ENCODE measurements at places on chromosomes 7 and 10.

DNA sequence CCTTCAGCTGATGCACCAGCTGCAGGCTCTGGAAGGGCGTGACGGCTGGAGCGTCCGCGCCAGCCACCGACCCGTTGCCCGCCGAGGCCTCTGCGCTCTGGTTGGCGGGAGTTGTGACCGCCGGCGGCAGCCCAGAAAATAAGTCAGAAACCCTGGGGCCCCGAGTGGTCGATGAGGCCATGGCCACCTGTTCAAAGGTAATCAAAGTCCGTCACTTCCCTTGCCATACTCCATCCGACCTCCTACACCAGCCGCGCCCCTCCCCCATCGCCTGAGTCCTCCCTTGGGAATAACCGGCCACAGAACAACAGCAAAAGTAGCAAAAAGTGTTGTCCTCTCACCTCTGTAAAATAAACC, 406 bp downstream of the PRLHR start:
- no peak for DNase-seq

DNA sequence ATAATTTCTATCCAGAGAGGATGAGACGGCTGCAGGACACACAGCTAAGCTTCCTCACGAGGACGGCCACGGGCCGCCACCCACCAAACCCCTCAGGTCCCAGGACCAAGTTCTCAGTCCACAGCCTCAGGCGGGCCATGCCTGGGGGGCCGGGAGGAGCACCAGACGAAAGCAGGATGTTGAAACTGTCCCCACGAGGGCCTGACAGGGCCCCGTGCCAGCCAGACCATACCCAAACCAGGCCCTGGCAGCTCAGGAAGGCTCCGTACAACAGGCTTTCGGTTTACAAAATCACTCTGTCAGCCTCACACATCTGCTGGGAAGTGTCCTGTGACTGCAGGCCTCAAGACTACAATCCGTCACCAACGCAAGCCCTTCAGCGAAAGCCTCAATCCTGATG, 14.5 kb downstream of the TUBGCP2 start:
- no peak for DNase-seq

DNA sequence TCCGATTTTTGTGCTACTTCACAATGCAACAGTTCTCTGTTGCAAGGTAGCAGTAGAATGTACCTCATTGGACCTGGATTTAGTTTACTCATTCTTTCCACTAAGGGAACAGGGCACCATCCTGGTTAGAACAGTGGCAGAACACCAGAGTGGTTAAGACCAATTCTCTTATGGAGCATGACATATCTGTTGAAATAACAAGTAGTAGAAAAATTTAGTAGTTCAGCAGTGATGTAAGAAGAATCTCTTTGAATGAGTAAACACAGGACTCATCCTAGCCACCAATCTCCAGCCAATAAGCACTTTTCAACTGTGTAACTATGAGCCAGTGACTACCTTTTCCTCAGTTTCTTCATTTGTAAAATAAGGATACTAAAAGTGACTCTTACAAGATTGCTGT, 2.4 kb downstream of the ANKRD22 start:
- DNase-seq = no peak

DNA sequence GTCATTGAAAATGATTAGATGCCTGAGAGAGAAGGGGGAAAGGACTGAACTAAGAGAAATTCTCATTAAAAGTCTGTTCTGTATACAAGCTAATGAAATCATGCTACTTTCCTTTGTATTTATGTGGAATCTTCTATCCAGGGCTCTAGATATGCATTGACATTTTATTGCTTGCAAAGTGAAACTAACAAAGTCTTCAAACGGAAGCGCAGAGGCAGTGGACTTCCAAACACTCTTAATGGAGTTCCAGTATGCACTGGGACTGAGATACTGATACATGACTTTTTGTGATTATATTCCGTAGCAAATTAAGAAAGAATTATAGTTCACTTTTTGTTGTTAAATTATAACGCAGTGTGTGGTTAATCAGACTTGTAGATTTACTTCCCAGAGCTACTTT, 166.8 kb upstream of the TBX20 start:
- no peak for DNase-seq

GRCh38 chr7:68422281-68422680, 1176.0 kb upstream of the AUTS2 start:
- no peak for DNase-seq

DNA sequence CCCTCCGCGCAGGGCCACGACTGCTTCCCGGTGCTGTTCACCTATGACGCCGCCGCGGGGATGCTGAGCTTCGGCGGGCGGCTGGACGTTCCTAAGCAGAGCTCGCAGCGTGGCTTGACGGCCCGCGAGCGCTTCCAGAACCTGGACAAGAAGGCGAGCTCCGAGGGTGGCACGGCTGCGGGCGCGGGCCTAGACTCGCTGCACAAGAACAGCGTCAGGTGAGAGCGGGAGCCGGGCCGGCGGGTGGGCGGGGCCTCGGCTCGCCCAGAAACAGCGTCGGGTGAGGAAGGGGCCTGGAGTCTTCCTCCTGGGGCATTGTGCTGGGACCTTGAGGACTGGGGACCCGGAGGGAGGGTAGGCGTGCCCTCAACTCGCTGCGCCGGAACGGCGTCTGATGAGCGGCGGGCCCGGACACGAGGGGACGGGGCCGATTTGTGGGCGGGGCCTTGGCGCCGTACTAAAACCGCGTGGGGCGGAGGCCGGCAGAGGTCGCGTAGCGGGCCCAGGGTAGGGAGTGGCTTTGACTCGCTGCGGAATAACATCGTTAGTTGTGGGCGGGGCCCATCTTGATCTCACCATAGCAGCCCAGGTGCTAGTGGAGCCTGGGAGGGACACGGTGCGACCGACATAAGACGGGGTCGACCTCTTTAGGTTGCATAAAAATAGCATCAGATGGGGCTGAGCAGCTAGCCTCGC, 15.6 kb downstream of the PDAP1 start:
- DNase-seq = no peak

- no peak for DNase-seq
Observed at GRCh38 chr7:44309271-44310091, 15.9 kb downstream of the CAMK2B start.

- no peak for DNase-seq
Observed at GRCh38 chr7:155584763-155585531, 38.6 kb upstream of the CNPY1 start.

DNA sequence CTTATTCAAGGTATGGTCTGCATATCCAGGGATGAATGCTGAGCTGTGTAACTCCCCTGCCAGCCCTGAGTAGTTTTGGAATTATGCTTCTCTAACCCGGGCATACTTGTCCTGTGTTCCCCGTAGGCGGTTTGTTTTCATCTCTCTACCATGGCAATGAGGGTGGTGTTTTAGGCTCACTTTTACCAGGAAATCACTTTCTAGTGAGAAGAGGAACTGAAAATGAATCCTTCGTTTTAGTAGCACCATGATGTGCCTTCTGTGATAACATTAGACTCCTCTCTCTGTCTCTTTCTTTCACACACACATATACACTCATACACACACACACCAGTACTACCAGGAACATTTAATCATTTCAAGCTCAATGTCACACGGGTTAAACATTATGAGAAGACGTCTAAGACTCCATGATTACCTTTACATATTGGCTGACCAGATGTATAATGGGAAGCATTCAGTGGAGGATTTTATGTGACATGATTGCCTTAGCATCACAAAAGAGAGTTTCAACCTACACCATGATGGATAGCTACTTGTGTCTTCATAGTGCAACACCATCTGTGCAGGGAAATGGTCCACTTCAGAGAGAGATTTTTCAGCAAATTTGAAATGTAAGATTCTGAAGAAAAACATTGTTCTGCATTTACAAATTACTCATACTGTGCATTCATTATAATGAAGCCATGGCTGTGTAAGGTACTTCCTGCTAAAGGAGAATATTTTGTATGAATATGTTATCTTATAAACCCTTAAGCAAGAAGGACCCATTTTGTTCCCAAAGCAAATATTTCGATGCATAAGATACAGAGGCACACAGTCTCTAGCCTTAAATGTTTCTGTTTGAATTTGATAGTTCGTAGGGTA, 31.0 kb upstream of the PFKP start:
- DNase-seq = no peak

GRCh38 chr10:96833220-96834001, 1.3 kb downstream of the LCOR start:
- DNase-seq = no peak

DNA sequence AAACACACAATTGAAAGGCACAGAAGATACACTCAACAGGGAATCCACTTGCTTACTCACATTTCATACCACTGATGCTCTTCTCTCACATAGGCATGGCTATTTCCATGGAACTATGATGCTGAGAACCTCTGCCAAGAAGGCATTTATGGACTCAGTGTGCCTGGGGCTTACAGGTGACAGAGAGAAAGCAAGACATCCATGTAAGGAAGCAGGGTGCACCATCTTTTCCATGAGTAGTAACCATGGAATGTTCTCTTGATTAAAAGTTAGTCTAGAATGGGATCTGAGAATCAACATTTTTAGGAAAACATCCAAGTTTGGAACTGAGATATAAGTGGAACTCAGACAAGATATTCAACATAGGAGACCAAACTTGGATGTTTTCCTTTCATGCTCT, 52.5 kb upstream of the MACC1 start:
- no peak for DNase-seq

DNA sequence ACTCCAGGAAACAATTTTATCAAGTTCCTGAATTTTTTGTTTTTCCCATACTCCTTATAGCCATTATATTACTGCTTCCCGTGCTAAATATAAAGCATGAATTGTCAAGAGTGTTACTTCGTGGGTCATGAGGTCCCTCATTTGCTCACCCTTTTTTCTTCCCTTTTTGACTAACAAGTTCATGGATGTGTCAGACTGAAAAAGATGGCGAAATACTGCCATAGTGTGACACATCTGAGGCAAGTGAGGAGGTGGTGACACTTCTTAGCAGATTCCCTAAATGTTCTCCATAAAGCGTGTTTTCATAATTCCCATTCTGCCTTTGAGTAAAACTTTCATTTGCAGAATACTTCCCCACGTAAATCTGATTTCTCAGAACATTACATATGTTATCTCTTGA, 269.6 kb upstream of the FZD1 start:
- DNase-seq = no peak

DNA sequence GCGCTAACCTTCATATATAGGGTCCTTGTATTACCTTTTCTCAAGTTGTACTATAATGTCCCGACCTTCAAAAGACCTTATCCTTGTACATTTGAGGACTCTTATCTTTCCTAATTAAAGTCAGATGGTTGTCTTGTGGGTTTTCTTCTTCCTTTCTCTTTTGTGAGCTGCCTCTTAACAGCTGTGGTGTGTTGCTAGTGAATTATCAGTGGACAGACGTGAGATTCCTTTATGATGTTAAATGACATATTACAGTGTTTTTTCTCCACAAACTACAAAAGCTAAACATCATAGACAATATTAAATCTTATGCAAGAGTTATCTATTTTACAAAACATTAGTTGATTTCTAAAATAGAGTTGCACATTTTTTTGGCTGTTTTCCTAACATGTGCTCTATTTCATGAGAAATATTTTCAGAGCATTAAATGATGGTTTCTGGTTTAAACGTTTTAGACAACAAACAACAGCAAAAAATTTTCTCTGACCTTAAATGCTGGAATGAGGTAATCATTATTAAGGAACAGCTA, 272.2 kb upstream of the NPVF start:
- DNase-seq = no peak

DNA sequence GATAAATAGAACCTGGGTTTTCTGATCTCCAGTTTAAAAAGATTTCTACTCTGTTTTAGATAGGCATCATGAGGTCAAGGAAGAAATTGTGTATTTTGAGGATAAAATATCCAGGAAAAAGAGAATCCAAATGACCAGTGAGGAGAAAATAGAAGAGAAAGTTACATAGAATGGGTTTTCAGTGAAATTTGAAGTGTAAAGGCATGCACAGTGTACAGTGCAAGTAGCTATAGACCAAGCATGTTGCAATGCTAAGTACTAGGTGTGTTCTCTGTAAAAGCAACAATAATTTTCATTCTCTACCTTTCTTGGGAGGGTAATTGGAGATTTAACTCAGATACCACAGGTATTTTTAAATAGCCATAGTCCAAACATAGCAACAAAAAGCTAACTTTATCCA, 22.6 kb downstream of the CDK1 start:
- no peak for DNase-seq

DNA sequence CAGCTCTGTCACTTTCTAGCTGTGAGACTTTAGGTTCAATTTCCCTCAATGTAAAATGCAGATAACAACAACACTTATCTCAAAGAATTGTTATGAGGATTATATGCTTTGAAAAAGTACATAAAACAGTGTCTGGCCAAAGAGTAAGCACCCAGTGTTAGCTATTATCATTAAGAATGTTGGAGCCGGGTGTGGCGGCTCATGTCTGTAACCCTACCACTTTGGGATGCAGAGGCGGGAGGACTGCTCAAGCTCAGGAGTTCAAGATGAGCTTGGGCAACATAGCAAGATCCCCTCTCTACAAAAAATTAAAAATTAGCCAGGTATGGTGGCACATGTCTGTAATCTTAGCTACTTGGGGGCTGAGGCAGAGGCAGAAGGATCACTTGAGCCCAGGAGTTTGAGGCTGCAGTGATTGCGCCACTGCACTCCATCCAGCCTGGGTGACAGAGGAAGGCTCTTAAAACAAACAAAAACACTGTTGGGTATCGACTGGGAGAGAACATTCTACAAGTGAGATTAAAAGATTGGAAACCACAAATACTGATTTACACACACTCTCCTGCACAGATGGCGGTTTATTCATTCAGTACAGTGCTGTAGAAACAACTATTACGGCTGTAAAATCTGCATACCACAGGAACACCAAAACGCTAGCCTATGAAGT, 107.3 kb downstream of the PROSER2 start:
- DNase-seq = no peak

DNA sequence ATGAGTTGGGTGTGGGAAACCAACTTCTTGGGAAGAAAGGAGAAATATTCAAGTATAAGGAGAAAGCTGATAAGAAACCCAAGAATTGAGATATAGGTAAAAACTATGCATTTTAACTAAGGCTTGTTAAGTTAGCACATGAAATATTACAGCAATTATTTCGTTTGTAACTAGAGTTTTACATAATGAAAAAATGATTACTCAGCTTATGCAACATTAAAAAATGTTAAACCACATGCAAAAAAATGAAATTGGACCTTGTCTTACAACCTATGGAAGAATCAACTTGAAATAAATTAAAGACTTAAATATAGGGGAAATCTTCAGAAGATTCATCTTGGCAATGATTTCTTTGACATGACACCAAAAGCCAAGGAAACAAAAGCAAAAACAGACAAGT, 183.2 kb downstream of the CDCA7L start:
- DNase-seq = no peak

GRCh38 chr7:27185013-27185853, at the start of gene HOXA11:
Gene HOXA11, minus strand, starts transcription at chr7:27185232. Its CDS starts 88 bp downstream, at chr7:27185144.
- no peak for DNase-seq

GRCh38 chr7:107453388-107453787, 16.5 kb upstream of the GPR22 start:
- no peak for DNase-seq
